ENCODE measurements at places on chromosomes 4 and X.

GRCh38 chr4:188246488-188246887 is 107.2 kb downstream of the TRIML1 start:
- ATAC-seq: no peak

DNA sequence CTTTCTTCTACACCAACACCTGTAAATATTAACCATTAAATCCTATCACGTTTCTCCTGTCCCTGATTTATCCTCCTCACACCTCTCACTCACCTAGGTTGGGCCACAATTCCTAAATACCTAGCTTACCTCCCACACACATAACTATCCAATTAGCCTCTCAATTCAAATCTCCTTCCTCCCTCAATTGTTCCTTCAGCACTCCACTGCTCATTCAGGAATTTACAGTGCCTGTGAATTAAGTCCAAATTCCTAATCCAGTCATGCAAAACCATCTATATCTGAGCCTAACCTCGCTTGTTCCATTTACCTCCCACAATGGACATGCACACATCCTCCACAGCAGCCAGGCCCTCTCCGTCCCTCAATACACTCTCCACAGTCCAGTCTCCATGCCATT is 17.5 kb downstream of the ANXA5 start:
- ATAC-seq: no peak

DNA sequence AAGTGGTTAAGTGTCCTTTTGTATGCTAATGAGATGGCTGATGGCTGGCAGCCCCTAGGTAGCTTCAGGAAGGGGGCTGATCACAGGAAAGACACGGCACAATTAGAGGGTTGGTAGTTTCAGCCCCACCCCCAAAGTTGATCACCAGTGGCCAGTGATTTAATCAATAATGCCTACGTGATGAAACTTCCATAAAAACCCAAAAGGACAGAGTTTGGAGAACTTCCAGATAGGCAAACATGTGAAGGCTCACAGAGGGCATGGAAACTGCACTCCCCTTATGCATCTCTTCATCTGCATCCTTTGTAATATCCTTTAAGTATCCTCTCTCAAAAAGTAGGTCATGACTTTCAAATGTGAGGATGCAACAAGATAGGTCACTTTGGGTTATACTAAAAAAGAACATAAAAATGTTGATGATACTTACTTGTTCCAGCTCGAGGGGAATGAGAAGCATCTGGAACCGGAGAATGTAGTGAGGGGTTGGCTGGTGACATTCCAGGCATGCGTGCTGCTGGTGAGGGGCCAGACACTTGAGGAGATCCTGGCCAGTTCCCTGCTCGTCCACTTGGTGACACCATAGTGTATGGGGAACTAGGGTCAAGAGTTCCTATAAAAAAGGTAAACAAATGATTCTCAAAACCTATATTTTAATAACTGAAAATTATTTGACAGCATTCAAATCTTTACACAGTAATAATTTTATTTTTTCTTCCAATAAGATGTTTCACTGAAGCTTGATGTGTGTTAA is 16.7 kb upstream of the CXorf38 start:
- ATAC-seq: no peak

DNA sequence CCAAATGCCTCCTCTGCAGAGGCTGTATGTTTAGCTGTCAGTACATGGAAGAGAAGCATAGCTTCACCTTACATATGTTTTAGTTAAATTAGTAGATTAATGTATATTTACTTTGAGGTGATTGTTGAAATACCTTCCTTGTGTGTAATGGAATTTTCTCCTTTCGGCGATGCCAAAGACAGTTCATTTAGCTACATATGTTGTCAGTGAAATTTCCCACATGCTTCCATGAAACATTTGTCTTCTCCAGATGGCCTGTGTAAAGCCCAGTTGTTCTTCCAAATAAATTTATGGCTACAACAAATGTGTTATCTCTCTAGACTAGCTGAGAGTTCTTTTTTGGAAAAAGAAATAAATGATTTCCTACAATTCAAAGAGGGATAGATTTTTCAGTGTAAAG is 95.2 kb downstream of the GPAT3 start:
- ATAC-seq: no peak

DNA sequence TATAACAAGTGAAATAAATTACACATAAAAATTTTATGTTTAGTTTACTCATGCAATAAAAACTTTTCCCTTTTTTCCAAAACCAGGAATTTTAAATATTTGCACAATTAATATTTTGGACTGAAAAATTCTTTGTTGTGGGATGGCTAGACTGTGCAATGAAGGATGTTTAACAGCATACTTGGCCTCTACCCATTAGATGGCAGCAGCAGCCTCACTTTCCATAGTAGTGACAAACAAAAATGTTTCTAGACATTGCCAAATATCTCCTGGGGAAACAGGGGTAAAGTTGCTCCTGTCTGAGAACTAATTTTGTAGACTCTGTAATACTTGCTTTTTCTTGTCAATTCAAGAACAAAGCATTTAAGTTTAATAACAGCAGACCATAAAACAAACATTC is 49.8 kb downstream of the SCLT1 start:
- no peak for ATAC-seq

GRCh38 chr4:4419896-4420295 is 33.0 kb downstream of the NSG1 start:
- ATAC-seq: no peak

DNA sequence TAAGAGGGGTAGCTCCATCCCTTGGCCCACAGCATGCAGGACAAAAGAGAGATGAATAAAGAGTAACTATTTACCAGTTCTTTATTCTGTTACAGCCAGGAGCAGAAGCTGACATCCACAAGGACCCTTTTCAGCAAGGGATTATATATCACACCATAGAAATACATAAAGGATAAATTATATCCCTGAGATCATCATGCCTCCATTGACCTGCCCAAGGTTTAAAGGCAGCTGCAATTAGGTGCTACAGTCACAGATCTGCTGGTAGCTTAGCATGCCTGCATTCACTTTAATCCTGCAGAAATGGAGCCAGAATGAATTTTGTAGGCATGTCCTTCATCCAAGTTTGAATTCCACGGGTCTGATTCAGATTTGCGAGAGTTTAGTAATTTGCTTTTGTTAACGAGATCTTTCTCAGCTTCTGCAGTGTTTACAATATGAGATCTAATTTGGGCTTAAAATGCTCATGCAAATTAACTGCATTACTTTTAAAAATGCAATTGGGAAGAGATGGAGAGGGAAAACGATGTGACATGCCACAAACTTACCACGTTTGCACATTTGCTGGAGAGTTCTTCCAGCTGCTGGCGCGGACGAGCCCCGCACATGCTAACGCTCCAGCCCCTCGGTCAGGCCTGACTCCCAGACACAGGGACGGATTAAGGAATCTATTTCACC is 327.0 kb upstream of the NOCT start:
- ATAC-seq: no peak

All from stimulated activated memory B cell treated with anti-CD40 and anti-IgM and Interleukin-4, amounts not matched to agents 10 μg/mL and 1 μg/mL and 100 μg/mL, for 72 hours (primary cell).